Activated T-helper 1 cell treated with anti-CD3 and anti-CD28 coated beads, Interleukin-12 subunit alpha, Interleukin-12 subunit beta, Interleukin-2, Interleukin-4 antibody, amounts not matched to agents 30 ng/mL and 10 ng/mL and 1 ng/mL, durations not matched to agents 14 hours and 24 hours and 36 hours (primary cell): ENCODE measurements at places on chromosomes 2 and 18. TPM values are rescaled to one million over a fixed set of nuclear protein-coding genes. Genes with fewer than 3 reads are reported as not detected.
A peak's percentile ranks its signal among the peaks of the same experiment; 100 is the strongest.

The FER1L5 gene
- total RNA-seq = not detected in 2 replicates

The TCF7L1 gene
- not detected in 2 replicates for total RNA-seq

The UGT1A10 gene
- total RNA-seq = not detected in 2 replicates

DNA sequence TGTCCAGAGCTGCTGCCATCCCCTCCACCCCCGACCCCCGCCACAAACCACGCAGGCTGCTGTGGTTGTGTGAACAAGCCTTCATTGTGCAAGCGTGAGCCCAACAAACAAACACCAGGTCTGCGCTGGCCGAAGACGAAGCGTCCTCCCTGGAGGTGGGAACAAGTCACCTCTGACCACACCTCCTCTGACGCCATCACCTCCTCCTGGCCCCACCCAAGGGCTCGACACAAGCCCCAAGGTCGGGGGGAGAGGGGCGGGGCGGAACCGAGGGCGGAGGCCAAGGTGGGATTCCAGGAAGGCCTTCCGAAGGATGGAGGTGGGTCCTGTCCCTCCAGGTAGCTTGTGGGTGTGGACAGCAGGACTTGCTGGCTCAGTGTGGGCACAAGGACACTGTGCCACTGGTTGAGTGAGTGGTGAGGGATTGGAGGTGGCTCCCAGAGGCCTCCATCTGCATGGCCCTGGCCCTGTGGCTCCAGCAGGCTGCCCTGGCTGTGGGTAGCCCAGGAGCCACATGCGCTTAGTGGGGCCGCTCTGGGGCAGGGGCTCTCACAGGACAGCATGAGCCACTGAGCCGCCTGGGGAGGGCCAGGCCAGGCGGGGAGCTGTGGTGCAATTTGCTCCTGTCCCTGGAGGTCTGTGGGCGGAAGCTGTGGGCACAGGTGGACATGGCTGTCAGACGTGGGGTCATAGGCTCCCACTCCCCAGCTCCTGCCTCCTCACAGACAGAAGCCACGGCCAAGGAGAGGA lies 7.4 kb upstream of the GPR17 start:
- no peaks in the 10 kb centered on the region for H3K36me3 ChIP-seq
- DNase-seq = no peak
- H3K4me3 ChIP-seq = no peak overlapping the region
- no peak overlapping the region for H3K27ac ChIP-seq
- H3K27me3 ChIP-seq = no peaks in the 10 kb centered on the region

GRCh38 chr2:235135990-235136561 lies 184.3 kb downstream of the SH3BP4 start:
- DNase-seq = peak; percentile 14
- H3K4me3 ChIP-seq = no peak overlapping the region
- H3K4me1 ChIP-seq = no peaks in the 10 kb centered on the region
- H3K36me3 ChIP-seq = no peaks in the 10 kb centered on the region
- H3K27ac ChIP-seq = no peak overlapping the region

- peaks cover 18% of the 10 kb centered on the region for H3K4me1 ChIP-seq
- H3K27me3 ChIP-seq = no peaks in the 10 kb centered on the region
- no peak for DNase-seq
- H3K36me3 ChIP-seq = no peaks in the 10 kb centered on the region
- H3K4me3 ChIP-seq = peak overlapping the region; percentile 97
Measured at GRCh38 chr2:61906186-61906470, 654 bp downstream of the COMMD1 start.
